ENCODE measurements at places on chromosomes 3 and 15.

GRCh38 chr3:184593220-184593927 lies 31.8 kb downstream of the EPHB3 start:
- DNase-seq, result no peak

DNA sequence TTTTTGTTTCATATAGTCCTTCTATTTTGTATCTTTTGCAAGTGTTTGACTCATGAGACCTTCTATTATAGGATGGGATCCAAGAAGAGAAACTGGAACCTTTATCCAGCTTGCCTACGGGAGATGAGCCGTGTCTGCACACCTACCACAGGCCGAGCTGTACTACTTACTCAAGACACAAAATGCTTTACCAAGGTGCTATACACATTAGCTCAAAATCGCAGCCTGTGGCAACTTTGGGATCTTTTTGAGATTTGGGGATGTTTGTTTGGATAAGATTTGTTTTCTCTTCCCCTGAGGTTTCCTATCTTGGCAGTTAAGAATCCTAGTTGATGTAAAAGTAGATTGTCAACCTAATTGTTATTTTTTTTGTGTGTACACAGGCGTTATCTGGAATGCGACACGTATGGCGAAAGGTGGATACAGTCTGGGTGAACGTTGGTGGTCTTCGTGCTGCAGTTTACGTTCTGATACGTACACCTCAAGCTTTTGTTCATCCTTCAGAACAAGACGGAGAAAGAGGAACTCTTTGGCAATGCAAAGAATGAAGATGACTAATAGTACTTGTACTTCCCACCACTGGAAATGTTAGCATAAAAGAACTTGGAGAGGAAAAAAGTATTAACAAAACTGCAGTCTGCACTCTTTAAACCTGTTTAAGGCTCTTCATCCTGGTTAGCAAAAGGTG lies 13.1 kb upstream of the SETD5 start:
- DNase-seq, result no peak

GRCh38 chr3:72679540-72680198 lies 168.6 kb downstream of the SHQ1 start:
- no peak for DNase-seq

- no peak for DNase-seq
These were observed 149.5 kb downstream of the GREM1 start for GRCh38 chr15:32867313-32867626.

DNA sequence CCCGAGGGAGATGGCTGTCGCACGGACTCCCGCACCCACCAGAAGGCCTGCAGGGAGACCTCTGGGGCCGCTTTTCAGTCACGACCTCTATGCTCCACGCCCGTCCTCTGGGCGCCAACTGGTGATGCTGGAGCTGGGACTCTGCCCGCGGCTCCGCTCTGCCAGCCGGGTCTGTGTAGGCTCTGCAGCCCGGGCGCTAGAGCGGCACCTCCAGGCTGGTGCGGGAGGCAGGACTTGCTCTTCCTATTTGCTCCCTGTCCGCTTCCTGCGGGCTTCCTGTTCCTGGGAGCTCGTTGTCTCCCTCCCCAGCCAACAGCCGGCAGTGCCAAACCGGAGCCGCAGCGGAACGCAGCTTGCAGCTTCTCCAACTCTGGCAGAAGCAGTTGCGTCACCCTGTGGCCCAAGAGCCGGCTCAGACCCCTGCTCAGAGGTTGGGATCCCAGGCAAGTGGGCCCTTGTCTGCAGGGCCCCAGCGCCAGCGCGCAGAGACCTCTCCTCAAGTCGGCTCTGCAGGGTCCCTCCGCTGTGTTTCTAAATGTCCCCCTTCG lies 285.9 kb downstream of the XXYLT1 start:
- DNase-seq, result peak; percentile 19

DNA sequence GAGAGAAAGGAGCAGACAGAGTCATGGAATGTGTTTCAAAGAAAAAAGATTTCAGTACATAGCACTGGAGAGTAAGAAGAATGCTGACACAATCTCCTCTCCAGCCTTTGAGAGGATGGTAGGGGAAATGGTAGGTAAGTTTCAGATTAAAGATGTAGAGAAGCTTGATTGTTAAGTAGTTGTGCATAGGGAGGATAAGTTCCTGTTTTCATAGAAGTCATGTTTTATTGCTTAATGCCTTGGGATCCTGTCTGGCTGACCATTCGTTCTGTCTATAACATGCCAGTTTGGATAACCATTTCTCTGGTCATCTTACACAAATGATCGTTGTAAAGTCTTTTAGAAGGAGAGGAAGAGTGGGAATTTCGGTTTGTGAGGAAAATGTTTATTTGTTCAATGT lies 95.7 kb upstream of the IGSF10 start:
- no peak for DNase-seq

GRCh38 chr3:167762296-167762695 lies 26.8 kb downstream of the SERPINI1 start:
- DNase-seq, result no peak

DNA sequence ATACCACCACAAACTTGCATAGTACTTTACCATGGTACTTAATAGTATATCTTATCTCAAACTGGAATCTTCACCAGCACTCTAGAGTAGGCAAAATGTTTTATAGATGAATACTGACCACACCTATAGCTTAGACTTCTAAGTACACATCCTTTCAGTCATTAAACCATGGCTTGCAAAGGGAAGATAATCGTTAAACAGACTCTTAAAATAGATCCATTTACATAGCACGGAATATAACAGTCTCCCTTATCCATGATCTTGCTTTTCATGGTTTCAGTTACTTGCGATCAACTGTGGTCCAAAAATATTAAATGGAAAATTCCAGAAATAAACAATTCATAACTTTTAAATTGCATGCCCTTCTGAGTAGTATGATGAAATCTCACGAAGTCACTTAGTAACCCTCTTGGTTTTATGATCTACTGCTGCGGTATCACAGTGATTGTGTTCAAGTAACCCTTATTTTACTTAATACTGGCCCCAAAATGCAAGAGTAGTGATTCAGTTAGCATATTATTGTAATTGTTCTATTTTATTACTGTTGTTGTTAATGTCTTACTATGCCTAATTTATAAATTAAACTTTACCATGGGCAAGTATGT lies 111.4 kb downstream of the HERC1 start:
- no peak for DNase-seq

DNA sequence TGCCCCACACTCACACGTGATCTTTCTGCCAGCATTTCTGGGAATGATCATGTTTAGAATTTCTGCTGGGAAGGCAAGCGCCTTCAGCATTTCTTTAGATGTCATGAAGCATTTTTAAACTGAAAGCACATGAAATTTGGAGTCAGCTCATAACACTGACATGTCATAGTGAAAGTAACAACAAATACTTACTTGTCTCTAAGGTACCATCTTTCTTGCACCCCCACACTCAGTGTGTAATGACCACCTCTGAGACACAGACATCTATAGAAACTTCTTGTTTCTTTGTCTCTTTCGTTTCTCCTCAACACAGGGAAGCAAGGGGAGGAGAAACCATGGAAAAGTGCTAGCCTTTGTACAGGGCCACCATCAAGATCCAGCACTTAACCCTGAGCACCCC lies 171.7 kb downstream of the RORA start:
- DNase-seq, result no peak

DNA sequence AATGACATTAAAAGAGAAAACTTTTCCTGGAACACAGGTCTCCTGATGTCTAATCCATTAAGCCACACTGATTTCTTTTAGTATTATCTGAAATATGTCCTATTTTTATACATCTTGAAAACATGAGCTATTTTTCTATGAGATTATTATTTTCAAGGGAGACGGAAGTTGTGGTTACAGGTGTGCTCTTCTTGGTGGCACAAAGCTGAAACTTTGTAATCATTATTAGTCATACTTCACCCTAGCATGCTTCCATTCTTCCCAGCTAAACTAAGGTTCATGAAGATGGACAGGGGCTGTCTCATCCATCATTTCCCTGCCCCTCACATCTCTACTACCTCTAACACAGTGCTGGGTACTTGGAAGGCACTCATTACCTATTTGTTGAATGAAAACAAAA lies 85.6 kb upstream of the POU1F1 start:
- no peak for DNase-seq

DNA sequence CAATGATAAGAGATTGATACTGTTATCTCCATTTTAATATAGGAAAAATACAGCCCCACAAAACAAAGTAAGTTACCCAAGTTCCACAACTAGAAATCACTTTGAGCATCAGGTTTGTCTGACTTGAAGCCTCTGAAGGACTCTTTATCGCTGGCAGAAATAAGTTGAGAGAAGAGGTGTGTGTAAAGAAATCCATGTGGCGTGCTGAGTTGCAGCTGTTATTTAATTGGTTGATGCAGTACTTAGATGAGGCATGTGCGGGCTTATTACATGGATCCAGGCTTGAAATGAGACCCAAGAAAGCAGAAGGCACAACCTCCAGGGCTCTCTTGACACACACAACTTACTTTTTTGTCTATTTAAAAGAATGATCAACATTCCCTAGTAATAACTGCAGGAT lies 221.3 kb downstream of the PDZRN3 start:
- DNase-seq, result no peak

DNA sequence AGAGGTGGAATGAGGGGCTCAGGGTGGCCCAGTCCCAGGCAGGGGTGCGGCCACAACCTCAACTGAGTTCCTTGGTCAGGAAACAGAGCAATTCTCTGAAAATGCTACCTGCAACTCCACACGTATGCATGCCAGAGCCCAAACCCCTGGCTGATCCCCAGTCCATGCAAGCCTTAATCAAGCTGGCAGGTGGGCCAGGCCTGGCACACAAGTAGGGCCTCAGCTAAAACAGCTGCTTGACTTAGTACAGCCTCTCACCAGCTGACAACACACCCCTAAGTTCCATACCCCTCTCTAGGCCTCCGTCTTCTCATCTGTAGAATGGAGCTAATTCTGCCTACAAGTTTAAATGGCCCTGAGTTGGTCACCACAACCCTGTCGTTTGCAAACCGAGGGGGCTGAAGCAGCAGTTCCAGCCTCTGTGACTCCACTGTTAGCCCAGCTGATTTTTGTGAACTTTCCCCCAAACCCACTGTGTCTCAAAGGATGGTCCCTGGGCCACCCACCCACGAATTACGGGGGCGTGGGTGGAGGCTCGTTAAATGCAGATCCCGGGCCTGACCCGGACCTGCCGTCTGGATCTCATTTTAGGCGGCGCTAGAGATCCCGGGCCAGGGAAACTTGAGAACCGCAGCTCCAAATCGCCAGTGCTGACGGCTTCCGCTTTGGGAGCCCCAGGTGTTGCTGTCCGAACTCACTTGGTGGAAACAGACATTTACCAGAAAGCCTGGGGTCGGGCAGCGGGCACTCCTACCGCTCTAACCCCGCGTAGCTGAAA lies 927 bp downstream of the CHDH start:
- no peak for DNase-seq

- DNase-seq, result no peak
These were observed 28.2 kb upstream of the USP3 start for GRCh38 chr15:63476229-63476632.

DNA sequence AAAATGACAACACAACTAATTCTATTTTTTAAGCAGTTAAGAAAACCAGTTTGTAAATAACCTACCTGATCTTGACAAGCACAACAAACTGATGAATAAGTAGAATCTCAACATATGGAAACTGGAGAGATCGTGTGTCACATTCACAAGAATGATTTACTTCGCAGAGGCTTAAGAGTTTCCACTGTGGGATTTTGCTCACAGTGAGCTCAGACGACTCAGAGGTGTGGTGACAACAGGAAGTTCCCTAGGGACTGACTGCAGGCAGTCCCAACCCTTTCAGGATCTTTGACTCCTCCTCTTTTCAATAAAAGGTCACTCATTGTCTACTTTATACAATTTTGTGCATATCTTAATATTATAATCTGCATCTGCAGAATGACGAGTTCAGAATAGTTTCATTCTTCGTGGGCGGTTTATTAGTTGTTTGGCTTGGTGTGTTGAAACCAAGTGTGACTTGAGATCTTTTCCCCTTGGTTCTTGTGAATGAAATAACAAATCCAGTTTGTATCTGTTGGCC lies at the start of gene LIPH:
LIPH (minus strand) TSS at position 231 of the 520 bp plus-strand sequence; CDS start at position 114, 117 bp downstream.
- DNase-seq, result no peak

GRCh38 chr3:169497567-169498257 lies 165.8 kb downstream of the MECOM start:
- DNase-seq, result no peak

DNA sequence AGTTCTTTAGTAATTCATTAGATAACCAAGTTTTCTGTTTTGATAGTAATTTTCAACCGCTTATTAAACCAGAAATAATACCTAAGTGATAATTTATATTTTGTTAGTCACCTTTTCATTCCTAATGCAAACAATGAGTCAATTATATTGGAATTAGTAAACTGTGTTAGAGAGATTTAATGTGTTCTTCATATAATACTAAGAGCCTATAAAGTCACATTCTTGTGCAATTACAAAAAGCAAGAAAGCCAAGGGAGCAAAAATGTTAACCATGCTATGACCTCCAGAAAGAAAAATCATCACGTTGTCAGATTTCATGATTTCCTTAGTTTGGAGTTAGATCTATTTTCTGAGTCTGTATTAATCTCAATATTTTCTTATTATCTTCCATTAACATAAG lies 108.8 kb upstream of the SAMMSON start:
- no peak for DNase-seq

DNA sequence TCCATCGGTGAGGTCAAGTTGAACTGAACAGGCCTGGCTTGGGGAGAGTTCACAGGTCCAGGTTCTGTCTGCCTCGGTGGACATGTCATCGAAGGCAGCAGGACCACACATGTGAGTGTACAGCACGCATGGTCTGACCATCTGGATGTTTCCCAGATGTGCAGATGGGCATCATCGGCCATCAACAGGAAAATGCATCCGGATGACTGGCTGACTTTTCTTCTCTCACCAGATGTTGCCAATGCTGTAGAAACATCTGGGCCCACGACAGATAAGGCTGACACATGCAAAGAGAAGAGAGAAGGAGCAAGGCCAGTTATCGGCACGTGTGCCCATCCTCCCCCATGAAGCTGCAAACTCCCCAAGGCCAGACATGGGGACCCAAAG lies 45.1 kb downstream of the NOX5 start:
- DNase-seq, result no peak

DNA sequence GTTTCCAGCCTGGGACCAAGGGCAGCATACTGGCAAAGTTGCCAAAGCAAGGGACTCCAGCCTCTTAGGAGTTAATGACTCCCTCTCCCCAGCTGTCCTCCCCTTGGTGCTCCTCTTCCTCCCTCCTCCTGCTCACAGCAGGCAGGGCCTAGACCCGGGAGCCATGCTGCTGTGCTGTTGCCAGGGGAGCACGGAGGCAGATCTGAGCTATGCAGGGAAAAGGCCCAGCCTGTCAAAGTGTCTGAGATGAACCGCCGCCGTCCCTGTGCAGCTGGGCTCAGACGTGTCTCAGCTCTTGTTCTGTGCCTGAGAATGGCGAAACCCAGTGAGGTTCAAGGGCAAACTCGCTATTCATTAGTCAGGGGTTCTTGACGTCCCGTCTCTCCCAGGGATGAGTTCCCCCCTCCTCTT lies 60.8 kb upstream of the POLG start:
- no peak for DNase-seq

- DNase-seq, result no peak
These were observed 94.5 kb downstream of the ADAMTS9 start for GRCh38 chr3:64593350-64593749.

DNA sequence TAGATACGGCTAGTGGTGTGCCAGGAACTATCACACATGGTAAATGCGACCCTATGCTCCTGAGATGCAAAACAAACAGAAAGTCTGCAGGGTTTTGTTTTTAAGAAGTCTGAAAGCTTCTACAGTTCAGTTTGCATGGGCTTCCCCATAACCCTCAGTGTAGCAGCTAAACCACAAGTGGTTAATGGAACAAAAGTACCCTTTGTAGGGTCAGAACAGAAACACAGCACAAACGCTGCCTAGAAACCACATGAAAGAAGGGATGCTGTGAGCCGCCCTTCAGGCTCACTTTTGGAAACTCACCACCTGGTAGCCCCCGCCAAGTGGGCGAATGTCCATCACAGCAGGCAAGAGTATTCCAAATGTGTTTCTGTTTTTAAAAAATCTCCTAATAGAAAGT lies 46.2 kb downstream of the CTDSPL start:
- peak; percentile 68 for DNase-seq

All from activated CD8-positive, alpha-beta memory T cell treated with anti-CD3 and anti-CD28 coated beads, Interleukin-2, amount 10 ng/mL, durations not matched to agents 7 days and 5 days (primary cell).